ENCODE measurements at places on chromosomes 13 and 19. TPM values are rescaled to one million over a fixed set of nuclear protein-coding genes. Genes with fewer than 3 reads are reported as not detected.

The CYP4F11 gene
- 0.14 TPM for total RNA-seq

The FFAR3 gene
- not detected for total RNA-seq

The ZNF17 gene
- 11.4 TPM for total RNA-seq

The TNFSF9 gene
- total RNA-seq, result 0.67 TPM

The TNNI3 gene
- not detected for total RNA-seq

The CATSPERD gene
- total RNA-seq, result not detected

The LRRC4B gene
- 10.3 TPM for total RNA-seq

The ZNF296 gene
- 0.42 TPM for total RNA-seq

The NTN5 gene
- total RNA-seq, result 0.38 TPM

The TMTC4 gene
- total RNA-seq, result 8.2 TPM

The FGF21 gene
- not detected for total RNA-seq

The INSL3 gene
- not detected for total RNA-seq

The APOE gene
- 16.8 TPM for total RNA-seq

The MBD3L2 gene
- not detected for total RNA-seq

The NBEA gene
- 10.5 TPM for total RNA-seq

The UBE2L5 gene
- 0.14 TPM for total RNA-seq

The EID2 gene
- 13.0 TPM for total RNA-seq

The MCEMP1 gene
- total RNA-seq, result 3.0 TPM

The MAG gene
- not detected for total RNA-seq

The SLC15A1 gene
- 0.19 TPM for total RNA-seq

The TEX26 gene
- 0.38 TPM for total RNA-seq

The IL4I1 gene
- total RNA-seq, result 1.1 TPM

The CDC16 gene
- total RNA-seq, result 46.8 TPM

The C1QTNF9B gene
- total RNA-seq, result not detected

The OR2Z1 gene
- total RNA-seq, result not detected

The TRPC4 gene
- total RNA-seq, result 7.3 TPM

The ZNF471 gene
- 9.4 TPM for total RNA-seq

The NXNL1 gene
- total RNA-seq, result not detected

The LACC1 gene
- 13.1 TPM for total RNA-seq

The ZNF628 gene
- 5.7 TPM for total RNA-seq

The GARIN5A gene
- total RNA-seq, result not detected

The SLC7A10 gene
- total RNA-seq, result not detected

The TLE5 gene
- 344 TPM for total RNA-seq

The DPF1 gene
- 0.65 TPM for total RNA-seq

The ACER1 gene
- total RNA-seq, result not detected

The IGFL2 gene
- 0.38 TPM for total RNA-seq

The KLK3 gene
- total RNA-seq, result not detected

The ZNF681 gene
- 1.6 TPM for total RNA-seq

The DOHH gene
- 10.7 TPM for total RNA-seq

The PSG6 gene
- not detected for total RNA-seq

Measured in posterior vena cava (tissue), 2 donors.